ENCODE measurements at places on chromosomes 2 and 18. TPM values are rescaled to one million over a fixed set of nuclear protein-coding genes. Genes with fewer than 3 reads are reported as not detected.

The ELMOD3 gene
- 23.1 TPM for polyA plus RNA-seq

DNA sequence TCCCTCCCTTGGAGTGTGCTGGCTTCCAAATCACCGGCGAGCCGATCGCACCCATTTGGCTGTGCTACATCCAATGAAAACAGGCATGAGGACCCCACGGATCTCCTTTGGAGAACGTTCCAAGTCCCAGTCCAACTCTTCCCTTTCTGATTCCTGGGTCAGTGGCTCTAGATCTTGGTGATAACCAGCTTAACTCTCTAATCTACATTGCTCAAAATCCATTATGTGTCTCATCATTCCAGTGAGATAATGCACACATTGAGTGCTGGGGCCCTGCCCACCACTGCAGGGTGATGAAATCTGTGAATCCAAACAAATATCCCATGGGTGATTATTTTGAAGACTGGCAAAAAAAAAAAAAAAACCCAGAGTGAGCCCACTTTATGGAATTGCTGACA, 232.7 kb upstream of the COPS8 start:
- H3K4me1 ChIP-seq = no peaks in the 10 kb centered on the region
- H3K4me3 ChIP-seq = no peak overlapping the region
- H3K27me3 ChIP-seq = peaks cover 8% of the 10 kb centered on the region

DNA sequence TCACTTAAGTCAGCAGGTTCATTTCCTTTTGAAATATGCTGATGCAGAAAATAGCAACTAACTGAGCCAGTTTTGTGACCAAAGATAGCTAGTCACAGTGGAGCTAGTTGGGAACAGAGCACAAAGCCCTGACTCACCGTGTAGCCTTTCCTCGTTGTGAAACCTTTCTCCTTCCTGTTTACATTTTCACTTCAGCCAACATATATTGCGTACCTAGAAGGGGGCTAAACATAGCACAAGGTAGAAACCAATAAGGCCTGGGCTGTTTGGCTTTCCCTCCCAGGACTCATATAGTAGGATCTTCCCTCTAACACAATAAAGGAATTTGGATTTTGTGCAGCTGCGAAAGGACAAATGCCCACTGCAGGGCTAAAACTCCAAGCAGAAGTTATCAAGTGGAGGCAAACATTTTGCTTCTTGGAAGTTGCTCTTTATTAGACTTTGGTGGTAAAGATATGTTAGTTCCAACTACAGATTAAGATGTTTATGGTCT, 24.5 kb upstream of the LPIN2 start:
- H3K4me1 ChIP-seq = peaks cover 9% of the 10 kb centered on the region
- H3K4me3 ChIP-seq = no peak overlapping the region
- DNase-seq = no peak
- H3K27ac ChIP-seq = no peak overlapping the region

DNA sequence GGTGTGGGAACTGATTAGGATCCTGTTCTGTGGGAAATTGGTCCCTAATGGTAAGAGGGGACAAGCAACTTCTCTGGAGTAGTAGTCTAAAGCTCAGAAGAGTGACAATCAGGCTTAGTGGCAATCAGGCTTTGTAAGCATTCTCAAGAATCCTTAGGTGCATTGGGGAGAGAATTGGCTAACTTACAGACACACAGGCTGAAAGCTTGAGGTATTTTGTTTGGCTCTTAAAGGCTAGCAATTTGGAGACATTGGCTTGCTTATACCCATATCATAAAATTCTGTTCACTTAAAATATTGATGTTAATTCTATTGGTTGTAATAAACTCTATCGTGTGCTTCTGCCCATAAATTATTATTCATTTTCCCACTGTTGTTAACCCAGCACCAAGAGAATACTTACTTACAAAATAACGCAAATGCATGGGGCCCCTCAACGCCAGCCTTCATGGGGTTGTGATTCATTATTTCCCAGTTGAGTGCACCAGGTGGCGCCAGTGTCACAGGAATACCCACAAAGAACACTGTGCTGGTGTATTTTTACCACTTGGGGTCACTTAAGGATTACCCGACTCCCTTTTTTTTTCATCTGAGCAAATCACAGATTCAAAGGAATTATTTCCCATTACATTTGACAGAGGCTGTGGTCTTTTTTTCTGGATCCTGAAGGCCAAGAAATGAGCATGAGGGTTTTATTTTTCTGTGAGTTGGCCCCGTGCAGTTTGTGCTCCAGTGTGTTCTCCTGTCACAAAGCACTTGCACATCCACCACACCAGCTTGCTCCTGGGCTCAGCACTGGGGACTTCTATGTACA, 45.5 kb downstream of the DDX1 start:
- H3K27ac ChIP-seq = peak overlapping the region; percentile 43
- no peak overlapping the region for H3K4me3 ChIP-seq
- DNase-seq = peak; percentile 35
- peaks cover 24% of the 10 kb centered on the region for H3K36me3 ChIP-seq

- H3K27me3 ChIP-seq = no peaks in the 10 kb centered on the region
- peak overlapping the region; percentile 76 for H3K27ac ChIP-seq
Measured at GRCh38 chr18:76371301-76372203, 123.5 kb downstream of the ZNF516 start.

DNA sequence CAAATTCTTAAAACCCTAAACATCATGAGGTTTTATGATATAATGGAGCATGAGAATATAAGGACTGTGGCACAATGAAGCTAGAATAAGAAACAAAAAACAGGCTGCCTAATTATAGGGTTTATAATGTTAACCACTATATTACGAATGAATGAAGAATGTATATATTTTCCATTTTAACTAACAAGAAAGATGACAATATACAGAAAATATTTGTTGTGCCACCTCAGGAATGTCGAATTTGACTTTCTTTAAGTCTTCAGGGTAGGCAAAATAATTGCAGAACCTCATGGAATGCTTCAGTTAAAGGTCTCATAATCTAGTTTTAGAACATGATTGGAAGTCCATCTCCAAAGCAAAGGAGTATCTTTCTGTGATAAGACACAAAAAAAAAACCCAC, 282.9 kb upstream of the SLC8A1 start:
- H3K36me3 ChIP-seq = no peaks in the 10 kb centered on the region
- no peaks in the 10 kb centered on the region for H3K27me3 ChIP-seq
- no peak overlapping the region for H3K4me3 ChIP-seq
- no peaks in the 10 kb centered on the region for H3K4me1 ChIP-seq

DNA sequence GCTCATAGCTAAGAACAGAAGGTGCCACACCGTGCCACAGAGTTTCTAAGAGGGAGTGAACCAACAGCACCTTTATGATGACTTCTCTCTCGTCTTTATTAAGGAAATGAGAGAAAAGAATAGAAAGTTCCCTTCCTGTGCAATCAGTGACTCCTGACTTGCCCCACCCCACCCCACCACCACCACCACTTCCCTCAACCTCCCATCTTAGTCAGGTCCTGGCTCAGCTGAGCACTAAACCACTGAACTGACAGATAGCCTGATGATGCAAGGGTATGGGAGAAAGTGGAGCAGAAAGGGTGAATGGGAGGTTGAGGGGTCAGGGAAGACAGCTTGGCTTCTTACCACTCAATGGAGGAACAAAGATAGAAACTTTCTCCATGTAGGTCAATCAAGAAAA, 75.2 kb upstream of the RMDN2 start:
- no peaks in the 10 kb centered on the region for H3K36me3 ChIP-seq
- no peak overlapping the region for H3K27ac ChIP-seq
- peaks cover 28% of the 10 kb centered on the region for H3K4me1 ChIP-seq
- peak overlapping the region; percentile 14 for H3K4me3 ChIP-seq
- DNase-seq = no peak
- H3K27me3 ChIP-seq = no peaks in the 10 kb centered on the region

GRCh38 chr18:42228581-42228980, 273.5 kb downstream of the PIK3C3 start:
- no peak for DNase-seq
- H3K27ac ChIP-seq = no peak overlapping the region
- H3K4me1 ChIP-seq = no peaks in the 10 kb centered on the region
- H3K27me3 ChIP-seq = no peaks in the 10 kb centered on the region

- H3K36me3 ChIP-seq = no peaks in the 10 kb centered on the region
- H3K4me3 ChIP-seq = no peak overlapping the region
- peaks cover 3% of the 10 kb centered on the region for H3K4me1 ChIP-seq
- H3K27ac ChIP-seq = no peak overlapping the region
- H3K27me3 ChIP-seq = peaks cover 15% of the 10 kb centered on the region
Measured at GRCh38 chr2:121748202-121748601, 7.2 kb upstream of the TSN start.

DNA sequence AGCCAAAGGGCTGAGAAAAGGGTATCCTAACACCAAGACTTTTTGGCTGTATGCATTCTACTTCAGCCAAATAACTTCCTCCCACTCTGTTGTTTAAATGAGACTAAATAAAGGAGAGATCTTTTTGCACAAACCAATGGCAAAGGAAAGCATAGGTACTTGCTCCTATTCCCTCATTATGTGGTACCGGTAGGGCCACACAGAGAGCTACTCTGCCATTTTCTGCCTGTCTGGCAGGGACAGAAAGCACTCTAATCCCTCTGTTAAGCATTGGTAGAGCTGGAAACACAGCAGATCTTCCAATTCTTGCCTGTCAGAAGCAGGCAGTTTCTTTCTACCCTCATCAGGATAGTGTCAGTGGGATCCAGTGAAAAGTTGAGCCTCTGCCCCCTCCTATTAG, 918.3 kb upstream of the TMEFF2 start:
- no peak for DNase-seq
- H3K27ac ChIP-seq = peak overlapping the region; percentile 25
- no peaks in the 10 kb centered on the region for H3K27me3 ChIP-seq

DNA sequence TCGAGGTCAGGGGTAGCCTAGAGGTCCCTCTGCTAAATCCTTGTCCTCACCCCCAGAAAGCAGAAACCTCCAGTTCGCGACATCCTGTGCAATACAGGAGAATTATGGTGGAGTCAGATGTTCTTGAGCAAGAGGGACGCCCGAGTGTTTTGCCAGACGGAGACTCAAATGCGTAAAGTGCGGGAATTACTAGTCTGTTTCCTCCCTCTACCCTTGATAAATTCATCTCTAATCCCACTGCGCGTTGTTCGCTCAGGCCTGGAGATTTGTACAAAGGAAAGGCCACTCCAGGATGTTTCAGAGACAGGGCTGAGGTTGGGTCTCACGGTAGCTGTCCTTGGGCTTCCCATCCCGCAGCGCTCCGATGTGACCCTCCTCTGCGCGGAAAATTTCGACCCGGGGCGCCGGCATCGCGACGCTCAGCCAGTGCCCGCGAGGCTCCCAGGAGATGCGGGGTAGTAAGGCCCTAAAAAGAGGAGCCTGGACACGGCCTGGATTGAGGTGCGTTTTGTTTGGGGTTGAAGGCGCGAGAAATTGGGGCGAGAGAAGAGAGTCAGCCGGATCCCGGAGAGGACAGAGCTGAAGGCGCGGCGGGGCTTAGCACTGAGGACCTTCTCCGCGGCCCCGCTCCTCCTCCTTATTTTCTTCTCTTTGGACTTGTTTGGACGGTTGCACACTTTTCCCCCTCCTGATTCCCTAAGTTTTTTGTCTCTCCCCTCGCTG, 2.6 kb upstream of the NEUROD1 start:
- no peak for DNase-seq
- peak overlapping the region; percentile 64 for H3K4me3 ChIP-seq
- peaks cover 88% of the 10 kb centered on the region for H3K27me3 ChIP-seq
- peaks cover 69% of the 10 kb centered on the region for H3K4me1 ChIP-seq

DNA sequence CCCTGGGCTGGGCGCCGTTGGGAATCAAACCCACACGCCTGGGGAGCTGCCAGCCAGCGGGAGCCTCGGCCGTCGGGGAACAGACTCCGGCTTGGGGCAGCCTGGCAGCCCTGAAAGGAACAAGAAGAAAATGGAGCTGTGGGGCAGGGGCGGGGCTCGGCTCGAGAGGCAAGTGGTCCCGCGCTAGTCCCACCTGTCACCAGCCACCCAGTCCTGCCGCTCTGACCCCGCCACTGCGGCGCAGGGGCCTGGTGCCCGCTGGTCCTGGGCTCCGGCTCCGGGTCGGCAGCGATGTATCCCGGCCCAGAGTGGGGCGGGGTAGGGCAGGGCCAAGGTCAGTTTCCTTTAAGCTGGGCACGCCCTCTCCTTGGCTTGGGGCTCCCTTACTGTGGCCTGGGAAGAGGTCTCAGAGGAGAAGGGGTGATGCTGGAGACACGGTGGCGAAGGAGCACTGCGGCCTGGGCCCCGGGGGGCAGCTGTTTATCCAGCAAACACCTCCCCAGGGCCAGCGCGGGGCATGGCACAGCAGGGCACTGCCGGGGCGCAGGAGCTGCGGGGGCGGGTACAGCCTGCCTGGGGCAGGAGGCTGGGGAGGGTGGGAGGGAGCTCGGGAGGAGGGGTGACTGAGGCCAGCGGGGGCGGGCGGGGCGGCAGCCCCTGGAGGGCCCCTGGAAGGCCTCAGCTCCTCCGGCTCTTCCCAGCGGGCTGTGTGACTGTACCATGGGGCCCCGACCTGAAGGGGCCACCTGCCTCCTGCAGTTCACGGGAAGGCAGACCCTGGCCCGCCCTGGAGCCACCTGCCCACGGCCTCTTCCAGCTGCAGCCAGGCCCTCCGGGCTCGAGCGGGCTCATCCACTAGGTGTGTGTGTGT, 15.6 kb downstream of the ODC1 start:
- DNase-seq = no peak
- no peaks in the 10 kb centered on the region for H3K27me3 ChIP-seq
- peaks cover 4% of the 10 kb centered on the region for H3K36me3 ChIP-seq
- H3K4me1 ChIP-seq = peaks cover 38% of the 10 kb centered on the region
- H3K4me3 ChIP-seq = peak overlapping the region; percentile 89
- H3K27ac ChIP-seq = peak overlapping the region; percentile 95

GRCh38 chr2:107428781-107429180, 397.9 kb upstream of the RGPD4 start:
- no peak overlapping the region for H3K27ac ChIP-seq
- H3K4me3 ChIP-seq = no peak overlapping the region
- DNase-seq = no peak
- H3K4me1 ChIP-seq = no peaks in the 10 kb centered on the region

The RRM2 gene
- polyA plus RNA-seq = not detected
